ENCODE measurements at places on chromosomes 6 and 20.

- no peak for DNase-seq
Measured at GRCh38 chr20:51497542-51498467, 44.7 kb downstream of the NFATC2 start.

DNA sequence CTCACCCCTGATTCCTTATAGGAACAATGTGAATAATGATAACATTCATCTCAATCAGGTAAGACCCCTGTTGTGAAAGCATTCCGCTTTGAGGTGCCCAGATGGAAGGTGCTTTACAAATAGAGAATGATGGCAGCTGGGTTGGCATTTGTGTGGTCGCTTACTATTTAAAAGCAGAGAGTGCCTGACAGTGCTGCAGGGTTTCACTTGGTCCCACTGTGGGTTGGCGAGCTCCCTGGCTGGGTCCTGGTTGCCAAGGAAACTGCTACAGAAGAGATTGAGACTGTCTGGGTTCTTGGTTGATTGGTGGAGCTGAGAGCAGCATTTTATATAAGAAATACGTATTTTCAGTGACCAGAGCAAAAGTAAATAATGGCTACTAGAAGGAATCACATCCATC lies 207.2 kb upstream of the KCNQ5 start:
- DNase-seq, result no peak

- DNase-seq, result peak; percentile 87
Measured at GRCh38 chr6:149897015-149897697, 757 bp downstream of the RAET1E start.

- no peak for DNase-seq
Measured at GRCh38 chr20:57941604-57942381, 232.0 kb upstream of the PMEPA1 start.

DNA sequence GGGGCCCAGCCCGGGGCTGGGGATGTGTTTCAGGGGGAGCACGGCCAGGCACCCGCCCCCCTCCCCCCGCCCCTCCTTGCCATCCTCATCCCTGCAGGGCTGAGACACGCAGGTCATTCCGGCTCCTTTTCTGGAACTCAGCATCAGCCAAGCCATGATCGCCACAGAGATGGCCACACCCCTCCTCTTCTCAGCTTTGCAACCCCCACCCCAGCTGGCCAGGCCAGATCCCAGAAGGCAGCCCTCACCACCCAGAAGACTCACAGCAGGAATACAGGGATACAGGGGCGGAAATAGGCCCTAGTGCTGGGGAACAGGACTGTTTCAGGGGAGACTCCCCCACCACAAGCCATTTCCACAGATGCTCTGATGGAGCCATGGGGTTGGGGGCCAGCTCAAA lies 33.5 kb downstream of the YTHDF1 start:
- no peak for DNase-seq

DNA sequence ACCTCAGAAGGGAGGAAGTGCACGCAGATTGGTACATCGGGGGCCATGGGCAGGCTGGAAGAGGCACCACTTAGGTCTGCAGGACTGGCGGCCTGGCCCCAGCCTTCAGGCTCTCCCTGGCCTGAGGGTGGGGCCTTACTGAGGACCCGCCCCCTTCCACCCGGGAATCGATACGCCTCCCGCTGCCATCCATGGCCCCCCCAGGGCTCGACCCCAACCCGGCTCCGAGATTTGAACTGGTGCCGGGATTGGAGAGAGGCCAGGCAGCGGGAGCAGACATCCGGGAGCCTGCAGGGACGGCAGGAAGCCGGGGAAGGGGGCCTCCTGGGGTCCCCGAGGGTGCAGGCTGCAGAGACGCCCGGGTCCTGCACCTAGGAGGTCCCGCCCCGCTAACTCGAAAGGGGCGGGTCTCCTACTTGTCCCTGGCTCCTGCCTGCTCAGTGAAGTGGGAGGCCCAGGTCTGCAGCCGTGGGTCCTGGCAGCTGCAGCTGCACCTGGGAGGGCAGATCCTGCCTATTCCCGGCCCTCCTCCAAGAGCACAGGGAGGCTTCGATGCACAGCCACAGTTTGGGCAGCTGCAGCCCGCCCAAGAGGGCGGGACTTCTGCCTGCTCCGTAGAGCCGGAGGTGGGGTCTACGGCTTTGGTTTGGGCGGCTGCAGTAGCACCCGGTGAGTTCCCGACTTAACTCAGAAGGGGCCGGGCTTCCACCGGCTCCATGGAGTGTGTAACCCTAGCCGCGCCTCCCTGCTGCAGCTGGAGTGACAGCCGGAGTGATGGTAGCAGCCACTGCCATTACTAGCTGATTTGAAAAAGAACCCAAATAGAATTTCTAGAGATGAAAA lies 35.2 kb upstream of the TBC1D22B start:
- peak; percentile 79 for DNase-seq

GRCh38 chr20:1534526-1534925 lies 23.0 kb downstream of the SIRPD start:
- DNase-seq, result no peak

- DNase-seq, result no peak
Measured at GRCh38 chr6:80156221-80156620, 49.8 kb downstream of the BCKDHB start.

- peak; percentile 43 for DNase-seq
Measured at GRCh38 chr20:48638546-48638945, 189.3 kb downstream of the PREX1 start.

DNA sequence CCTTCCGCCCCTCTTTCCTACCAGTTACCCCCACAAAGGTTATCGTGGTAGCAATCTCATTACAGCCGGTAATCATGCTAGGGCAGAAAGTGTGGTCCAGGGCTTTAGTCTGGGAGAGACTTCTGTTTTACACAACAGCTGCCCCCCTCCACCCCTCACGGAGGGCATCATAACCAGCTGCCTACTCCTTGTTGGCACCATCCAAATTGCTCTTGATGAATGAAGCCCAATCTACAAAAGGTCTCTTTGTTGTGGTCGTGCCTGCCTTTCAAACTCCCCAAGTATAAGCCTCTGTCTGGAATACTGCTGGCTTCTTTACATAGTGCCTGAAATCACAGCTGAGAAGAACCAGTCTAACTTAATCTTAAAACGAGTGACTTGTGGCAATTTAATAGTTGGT lies 157.9 kb downstream of the INSM1 start:
- DNase-seq, result no peak

DNA sequence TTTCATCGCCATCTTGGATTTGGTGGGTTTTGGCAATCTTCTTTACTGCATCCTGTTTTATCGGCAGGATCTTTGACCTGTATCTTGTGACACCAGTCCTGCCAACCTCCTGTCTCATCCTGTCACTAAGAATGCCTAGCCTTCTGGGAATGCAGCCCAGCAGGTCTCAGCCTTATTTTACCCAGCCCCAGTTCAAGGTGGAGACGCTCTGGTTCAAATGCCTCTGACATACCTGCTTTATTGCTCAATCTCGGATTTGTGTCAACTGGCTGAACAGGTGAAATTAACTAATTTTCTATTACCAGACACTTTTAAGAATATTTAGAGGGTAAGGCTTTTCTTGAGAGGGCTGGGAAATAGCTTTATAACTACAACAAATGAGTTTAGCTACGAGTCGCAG lies 102.5 kb downstream of the SASH1 start:
- DNase-seq, result no peak

DNA sequence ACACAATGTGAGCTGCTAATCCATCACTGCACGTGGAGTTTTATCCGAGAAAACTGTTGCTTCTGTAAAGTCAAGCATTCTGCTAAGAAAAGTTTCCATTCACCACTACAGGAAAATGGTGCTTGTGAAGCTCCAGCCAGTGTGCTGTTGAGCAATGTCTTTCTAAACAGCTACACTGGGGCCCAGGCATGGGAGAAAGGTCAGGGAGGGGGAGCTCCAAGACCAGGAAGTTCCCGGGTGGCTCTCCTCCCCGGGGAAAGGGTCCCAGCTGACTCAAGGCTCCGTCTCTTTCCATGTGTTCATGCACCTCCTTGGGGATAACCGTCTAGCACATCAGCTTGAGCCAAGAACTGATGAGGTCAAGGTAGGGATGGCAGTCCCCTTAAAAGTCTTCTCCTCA lies 20.5 kb downstream of the RPP40 start:
- DNase-seq, result no peak

GRCh38 chr6:22068561-22069305 lies 228.1 kb downstream of the PRL start:
- no peak for DNase-seq

- DNase-seq, result no peak
Measured at GRCh38 chr6:77987035-77987384, 334.2 kb downstream of the MEI4 start.

- DNase-seq, result no peak
Measured at GRCh38 chr20:51594236-51595057, 51.9 kb upstream of the NFATC2 start.

GRCh38 chr6:163776906-163777686 lies 362.6 kb downstream of the QKI start:
- DNase-seq, result no peak

DNA sequence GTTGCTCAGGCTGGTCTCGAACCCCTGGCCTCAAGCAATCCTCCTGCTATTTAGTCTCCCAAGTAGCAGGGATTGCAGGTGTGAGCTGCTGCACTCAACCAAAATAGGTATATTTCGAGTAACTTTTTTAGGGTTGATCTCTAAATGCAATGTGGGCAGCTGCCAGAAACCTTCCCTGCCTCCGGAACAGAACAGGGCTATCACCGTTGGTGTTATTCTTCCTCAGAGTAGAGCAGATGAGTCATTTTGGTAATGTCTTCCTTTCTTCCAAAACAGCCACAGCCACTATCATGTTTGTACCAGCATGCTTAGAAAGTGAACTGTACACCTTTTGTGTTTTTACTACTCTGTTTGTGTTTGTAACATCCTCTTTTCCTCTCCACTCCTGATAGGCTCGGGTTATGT lies 44.1 kb downstream of the SNX9 start:
- no peak for DNase-seq

- DNase-seq, result no peak
Measured at GRCh38 chr20:51460569-51461265, 81.8 kb downstream of the NFATC2 start.

- no peak for DNase-seq
Measured at GRCh38 chr6:25715794-25716193, 38.7 kb upstream of the SLC17A4 start.

GRCh38 chr20:60984666-60985065 lies 267.4 kb upstream of the CDH4 start:
- DNase-seq, result no peak

GRCh38 chr6:47439348-47439668 lies 38.3 kb upstream of the CD2AP start:
- no peak for DNase-seq

GRCh38 chr20:43568706-43569105 lies 9.9 kb downstream of the SGK2 start:
- DNase-seq, result no peak

DNA sequence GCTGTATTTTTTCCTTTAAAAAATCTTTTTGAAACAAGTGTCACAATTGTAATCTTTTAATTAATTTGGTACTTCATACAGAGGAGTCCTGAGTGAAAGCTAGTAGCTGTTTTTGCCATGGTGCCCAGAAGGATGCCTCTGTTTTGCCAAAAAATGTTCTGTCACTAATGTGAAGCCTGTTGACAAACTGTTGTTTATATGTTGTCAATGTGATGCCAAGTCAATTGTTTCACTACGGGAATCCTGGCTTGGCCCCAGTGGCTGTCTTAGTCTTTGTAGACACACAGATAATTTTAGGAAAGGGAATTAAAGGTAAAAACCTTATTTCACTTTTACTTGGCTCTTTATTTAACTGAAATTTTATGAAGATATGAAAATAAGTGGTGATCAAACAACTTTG lies 706.4 kb upstream of the MMS22L start:
- DNase-seq, result no peak

GRCh38 chr20:63007646-63008488 lies 1.1 kb upstream of the BHLHE23 start:
- no peak for DNase-seq

DNA sequence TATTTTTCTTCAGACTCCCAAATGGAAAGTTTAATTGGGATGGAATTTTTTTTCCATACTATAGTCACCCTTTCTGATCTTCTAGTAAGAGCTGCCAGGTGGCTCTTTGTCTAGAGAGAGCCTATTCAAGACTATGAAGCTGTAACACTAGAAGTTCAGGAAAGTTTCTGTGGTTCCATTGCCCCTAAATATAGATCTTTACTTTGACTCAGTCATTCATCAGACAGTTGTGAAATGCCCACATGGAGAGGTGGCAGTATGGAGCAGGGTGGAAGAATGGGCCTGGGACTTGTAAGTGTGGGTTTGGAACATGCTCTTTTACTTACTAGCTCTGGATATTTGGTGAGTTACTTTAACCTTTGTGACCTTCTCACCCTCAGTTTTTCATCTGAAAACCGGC lies 87.8 kb downstream of the CTNNBL1 start:
- DNase-seq, result no peak

DNA sequence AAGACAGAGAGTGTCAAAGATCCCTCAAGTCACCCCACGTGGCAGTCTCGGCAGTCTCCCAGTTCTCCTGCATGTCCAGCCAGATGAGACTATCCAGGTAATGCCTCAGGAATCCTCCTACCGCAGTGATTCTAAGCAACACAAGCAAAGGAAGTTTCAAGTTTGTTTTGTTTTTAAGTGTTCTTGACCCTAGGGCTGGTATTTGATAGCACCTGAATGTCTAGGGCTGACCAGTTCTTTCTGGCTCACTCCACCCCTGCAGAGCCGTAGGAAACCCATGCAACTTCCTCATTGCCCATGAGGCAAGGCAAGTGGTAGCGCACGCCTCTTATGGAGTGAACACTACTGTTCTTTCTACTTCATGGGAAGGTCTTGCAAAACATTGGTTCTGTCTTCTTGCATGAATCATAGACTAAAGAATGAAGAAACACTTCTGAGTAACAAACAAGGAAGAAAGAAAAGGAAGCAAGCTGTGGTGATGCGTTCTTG lies 24.8 kb upstream of the FOXQ1 start:
- DNase-seq, result no peak

DNA sequence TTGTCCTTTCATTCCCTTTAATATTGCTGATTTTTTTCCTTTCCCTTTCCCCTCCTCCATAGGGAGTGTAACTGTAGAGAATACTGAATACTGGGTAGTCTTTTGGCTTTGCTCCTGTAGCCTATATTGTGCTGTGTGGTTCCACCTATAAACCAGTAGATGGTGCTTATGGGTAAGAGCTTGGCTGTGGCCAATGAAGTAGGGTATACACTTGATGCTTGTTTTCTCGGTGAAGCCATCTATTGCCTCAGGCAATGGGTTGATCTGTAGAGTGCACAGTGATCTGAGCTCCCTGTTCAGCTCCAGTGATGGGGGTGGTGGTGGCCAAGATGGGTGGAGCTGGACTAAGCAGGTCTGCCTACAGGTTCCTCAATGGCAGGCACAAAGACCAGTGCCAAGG lies 203.3 kb upstream of the IMPG1 start:
- DNase-seq, result no peak

- DNase-seq, result no peak
Measured at GRCh38 chr6:116579143-116579542, 7.8 kb downstream of the RWDD1 start.

Measured in HS-27A (cell line).